ENCODE measurements at places on chromosomes 6 and 20.

- DNase-seq, result peak; percentile 48
These were observed 16.1 kb downstream of the PLA2G7 start for GRCh38 chr6:46719099-46719498.

GRCh38 chr6:145967549-145967948, 3.4 kb upstream of the SHPRH start:
- DNase-seq, result no peak

- DNase-seq, result peak; percentile 79
These were observed 642 bp downstream of the EEF1A2 start for GRCh38 chr20:63497946-63498935.

- DNase-seq, result no peak
These were observed 207.8 kb downstream of the TTLL2 start for GRCh38 chr6:167532410-167533288.

- no peak for DNase-seq
These were observed 3.4 kb downstream of the SERAC1 start for GRCh38 chr6:158164579-158165170.

- peak; percentile 77 for DNase-seq
These were observed 33.2 kb downstream of the BFSP1 start for GRCh38 chr20:17497821-17498580.

DNA sequence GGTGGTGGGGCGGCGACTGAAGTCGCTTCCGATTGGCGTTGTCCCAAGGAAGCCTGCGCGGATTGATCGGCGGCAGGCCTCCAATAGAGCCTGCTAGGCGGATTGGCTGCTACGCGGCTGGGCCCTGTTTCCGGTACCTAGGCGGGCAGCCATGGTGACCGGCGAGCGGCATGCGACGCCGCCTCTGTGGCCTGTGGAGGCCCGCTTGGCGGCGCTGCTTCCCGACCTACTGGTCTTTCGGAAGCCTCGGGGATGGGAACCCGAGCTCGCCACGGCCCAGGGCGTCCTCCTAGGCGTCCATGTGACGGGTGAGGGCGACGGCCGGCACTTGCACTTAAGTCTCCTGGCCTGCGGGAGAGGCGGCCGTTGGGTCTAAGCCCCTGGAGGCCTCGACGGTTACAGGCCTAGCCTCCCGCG, 28.1 kb downstream of the NFYA start:
- DNase-seq, result no peak

DNA sequence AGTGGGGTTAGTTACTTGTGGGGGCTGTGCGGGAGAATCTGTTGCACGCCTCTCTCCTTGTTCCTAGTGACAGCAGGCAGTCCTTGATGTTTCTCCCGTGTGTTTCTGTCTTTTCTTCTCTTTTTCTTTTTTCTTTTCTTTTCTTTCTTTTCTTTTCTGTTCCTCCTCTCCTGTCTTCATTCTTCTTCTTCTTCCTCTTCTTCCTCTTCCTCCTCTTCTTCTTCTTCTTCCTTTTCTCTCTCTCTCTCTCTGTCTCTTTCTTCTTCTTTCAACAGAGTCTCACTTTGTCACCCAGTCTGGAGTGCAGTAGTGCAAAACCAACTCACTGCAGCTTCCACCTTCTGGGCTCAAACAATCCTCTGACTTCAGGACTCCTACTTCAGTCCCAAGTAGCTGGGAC, 6.8 kb upstream of the AIG1 start:
- DNase-seq, result no peak

GRCh38 chr20:17875106-17875980, 93.3 kb downstream of the SNX5 start:
- peak; percentile 75 for DNase-seq

DNA sequence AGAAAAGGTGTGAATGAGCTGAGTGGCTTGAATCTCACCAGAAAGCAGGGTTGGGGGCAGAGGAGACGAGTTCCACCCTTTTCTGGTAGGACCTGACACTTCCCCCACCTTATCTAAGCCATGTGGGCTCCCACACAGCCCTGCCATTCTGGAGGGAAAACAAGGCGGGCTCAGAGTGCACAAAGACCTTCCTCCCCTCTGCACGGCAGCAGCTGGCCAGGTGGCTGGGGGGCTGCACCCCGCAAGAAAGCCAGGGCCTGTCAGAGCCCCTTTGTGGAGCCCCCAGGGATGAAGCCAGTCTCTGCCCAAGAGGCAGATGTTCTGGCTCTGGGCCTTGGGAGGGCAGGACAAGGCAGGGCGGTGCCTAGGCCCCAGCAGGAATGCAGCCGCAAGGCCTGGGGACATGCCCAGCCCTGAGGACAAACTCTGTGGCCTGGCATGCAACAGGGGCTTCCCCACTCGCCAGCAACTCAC, 48.4 kb upstream of the DSN1 start:
- DNase-seq, result peak; percentile 36

GRCh38 chr20:24816907-24817306, 132.2 kb upstream of the CST7 start:
- DNase-seq, result no peak

DNA sequence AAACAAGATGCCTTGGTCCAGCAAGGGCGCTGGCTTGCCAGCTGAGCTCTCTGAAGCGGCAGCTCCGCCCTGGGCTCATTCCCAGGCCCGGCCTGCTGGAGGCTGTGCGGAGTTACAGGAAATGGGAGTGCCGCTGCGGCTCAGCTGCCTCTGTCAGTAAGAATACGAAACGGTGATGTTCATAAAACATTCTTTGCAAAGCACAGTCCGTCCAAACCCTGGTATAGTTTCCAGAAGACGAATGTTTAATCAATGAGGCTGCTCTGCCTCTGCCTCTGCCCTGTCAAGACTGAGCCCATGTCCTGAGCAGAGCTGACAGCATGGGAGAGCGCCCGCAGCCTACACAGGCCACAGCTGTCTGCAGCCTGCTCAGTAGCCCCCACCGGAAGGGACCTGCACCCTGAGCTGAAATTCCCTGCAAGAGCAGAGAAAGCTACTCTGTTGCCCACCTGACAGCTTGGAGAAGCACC, 153.3 kb upstream of the SNX9 start:
- DNase-seq, result peak; percentile 94

DNA sequence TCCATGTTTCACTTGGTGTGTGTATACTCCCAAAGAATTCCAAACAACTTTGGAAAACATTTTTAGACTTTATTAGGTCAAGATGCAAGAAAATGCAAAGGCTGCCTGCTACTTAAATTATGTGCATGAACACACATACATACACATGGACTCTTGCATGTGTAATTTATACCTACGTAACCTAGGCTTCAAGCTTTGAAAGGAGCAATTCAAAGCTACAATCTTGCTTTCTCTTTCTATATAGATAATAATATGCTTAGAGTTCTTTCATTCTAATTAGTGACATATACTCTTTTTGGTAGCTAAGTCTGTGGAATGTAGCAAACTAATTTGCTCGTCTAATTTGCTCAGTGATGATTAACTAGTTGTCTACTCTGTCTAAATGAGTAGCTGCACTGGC, 146.5 kb downstream of the EPHA7 start:
- no peak for DNase-seq

- DNase-seq, result peak; percentile 65
These were observed 42.5 kb upstream of the PNISR start for GRCh38 chr6:99467509-99468106.

DNA sequence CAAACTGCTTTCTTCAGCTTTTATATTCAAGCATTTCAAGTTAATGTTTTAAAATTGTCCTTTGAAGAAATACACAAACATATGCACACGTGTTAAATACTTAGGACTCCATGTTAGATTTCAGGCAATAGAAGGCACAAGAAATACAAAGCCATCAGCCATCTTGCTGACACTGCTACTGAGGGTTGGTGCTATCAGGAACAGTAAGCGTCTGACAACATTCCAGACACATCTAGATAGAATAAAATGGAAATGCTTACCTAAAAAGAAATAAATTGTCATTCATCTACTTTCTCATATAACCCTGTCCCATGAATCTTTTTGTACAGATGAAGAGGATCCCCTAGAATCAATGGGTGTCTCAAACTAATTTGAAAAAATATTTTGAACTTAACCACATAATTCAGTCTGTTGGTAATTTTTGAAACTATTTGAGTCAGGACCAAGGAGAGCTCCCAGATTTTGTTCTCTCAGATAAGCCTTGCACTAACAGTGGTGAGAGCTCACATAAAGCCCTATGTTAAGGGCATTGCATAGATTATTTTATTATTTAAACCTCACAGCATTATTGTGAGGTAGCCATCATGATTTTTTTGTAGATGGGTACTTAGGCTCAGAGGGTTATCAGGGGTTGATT, 631.1 kb upstream of the POU3F2 start:
- peak; percentile 5 for DNase-seq

GRCh38 chr6:17928514-17929430, 58.7 kb downstream of the KIF13A start:
- DNase-seq, result peak; percentile 79

GRCh38 chr6:15023448-15023847, 222.4 kb upstream of the JARID2 start:
- DNase-seq, result no peak
